Endothelial cell of umbilical vein (primary cell): ENCODE measurements at places on chromosomes 16 and 17. TPM values are rescaled to one million over a fixed set of nuclear protein-coding genes. Genes with fewer than 3 reads are reported as not detected.
A peak's percentile ranks its signal among the peaks of the same experiment; 100 is the strongest.

DNA sequence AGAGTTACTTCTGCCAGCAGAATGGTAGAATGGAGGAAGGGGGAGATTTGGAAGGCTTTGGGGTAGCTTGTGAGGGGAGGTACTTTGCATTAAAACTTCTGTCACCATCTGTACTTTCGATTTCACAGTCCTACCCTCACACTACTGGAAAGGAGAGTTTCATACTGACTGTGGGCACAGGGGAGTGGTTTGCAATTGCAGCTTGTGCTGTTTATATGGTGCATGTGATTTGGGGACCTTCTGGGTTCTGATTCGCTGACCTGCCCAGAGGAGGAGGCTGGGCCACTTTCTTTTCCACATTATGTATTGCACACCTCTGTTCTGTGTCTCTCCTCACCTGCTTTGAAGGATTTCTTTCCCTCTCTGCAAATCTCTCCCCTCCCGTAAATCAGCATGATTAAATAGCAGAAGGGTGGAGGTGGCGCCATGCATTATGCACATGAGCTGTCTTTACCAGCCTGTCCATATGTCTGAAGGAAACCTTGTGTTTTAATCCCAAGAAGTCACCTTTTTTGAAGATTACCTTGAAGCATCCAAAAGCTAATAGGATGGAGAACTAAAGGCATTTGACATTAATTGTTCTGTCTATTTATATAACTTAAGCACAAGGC is 90.9 kb downstream of the RBFOX1 start:
- H3K36me3 ChIP-seq, result no peaks in the 10 kb centered on the region
- H3K27ac ChIP-seq, result no peak overlapping the region
- no peak for DNase-seq
- H3K4me3 ChIP-seq, result no peak overlapping the region
- H3K27me3 ChIP-seq, result no peaks in the 10 kb centered on the region

- H3K27ac ChIP-seq, result no peak overlapping the region
- H3K27me3 ChIP-seq, result no peaks in the 10 kb centered on the region
- peaks cover 48% of the 10 kb centered on the region for H3K36me3 ChIP-seq
- peaks cover 14% of the 10 kb centered on the region for H3K4me1 ChIP-seq
- no peak overlapping the region for H3K4me3 ChIP-seq
Measured at GRCh38 chr17:40130352-40131042, 8.7 kb downstream of the MSL1 start.

DNA sequence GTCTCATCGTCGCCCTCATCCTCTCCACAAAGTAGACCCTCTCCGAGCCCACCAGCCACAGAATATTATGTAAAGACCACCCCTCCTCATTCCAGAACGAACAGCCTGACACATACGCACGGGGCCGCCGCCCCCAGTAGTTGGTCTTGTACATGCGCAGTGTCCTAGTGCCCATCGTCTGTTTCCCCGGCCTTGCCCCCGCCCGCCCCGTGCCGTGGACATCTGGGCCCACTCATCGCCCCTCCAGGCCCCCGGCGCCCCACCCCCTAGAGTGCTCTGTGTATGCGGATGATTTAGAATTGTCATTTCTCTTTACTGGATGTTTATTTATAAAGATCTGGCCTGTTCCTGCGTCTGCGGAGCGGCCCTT is 475 bp upstream of the AMDHD2 start:
- H3K27ac ChIP-seq, result peak overlapping the region; percentile 38
- peaks cover 13% of the 10 kb centered on the region for H3K36me3 ChIP-seq
- DNase-seq, result no peak

- H3K4me3 ChIP-seq, result no peak overlapping the region
- no peak overlapping the region for H3K27ac ChIP-seq
- H3K27me3 ChIP-seq, result no peaks in the 10 kb centered on the region
- no peak for DNase-seq
- no peaks in the 10 kb centered on the region for H3K4me1 ChIP-seq
- no peaks in the 10 kb centered on the region for H3K36me3 ChIP-seq
Measured at GRCh38 chr17:61314368-61315078, 85.1 kb upstream of the TBX2 start.

GRCh38 chr16:88826070-88826840 is 14.5 kb upstream of the APRT start:
- no peak for DNase-seq
- H3K27me3 ChIP-seq, result no peaks in the 10 kb centered on the region
- H3K4me3 ChIP-seq, result no peak overlapping the region
- peaks cover 3% of the 10 kb centered on the region for H3K36me3 ChIP-seq

DNA sequence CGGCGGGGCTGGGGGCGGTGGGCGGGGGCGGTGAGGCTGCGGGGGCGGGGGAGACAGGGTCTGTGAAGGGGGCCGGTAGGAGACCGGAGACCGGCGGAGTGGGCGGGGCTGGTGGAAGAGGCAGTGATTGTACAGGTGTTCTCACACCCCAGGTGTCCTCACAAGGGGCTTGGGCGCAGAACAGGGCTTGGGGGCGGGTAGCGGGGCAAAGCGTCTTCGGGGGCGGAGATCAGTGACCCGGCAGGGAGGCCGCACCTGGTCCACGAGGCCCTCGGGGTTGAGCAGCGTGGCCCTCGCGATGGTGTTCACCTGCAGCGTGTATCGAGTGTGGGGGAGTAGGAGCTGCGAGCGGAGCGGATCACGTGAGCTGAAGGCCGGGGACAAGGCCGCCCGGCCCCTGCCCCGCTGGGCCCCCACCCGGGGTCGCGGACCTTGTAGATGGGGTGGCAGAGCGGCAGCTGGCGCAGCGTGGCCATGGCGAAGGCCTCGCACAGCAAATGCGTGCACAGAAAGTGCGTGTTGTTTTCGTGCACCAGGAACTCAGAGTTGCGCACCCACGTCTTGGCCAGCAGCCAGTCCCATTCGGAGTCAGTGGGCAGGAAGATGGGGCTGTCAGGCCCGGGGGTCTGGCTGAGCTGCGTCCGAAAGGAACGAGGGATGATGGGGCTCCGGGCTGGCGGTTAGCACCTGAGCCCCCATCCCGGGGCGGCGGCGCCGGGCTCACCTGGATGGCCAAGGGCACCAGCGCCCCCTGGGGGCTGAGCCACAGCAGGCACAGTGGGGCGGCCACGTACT is 8.5 kb downstream of the ALOXE3 start:
- peak; percentile 28 for DNase-seq
- no peaks in the 10 kb centered on the region for H3K36me3 ChIP-seq
- no peak overlapping the region for H3K27ac ChIP-seq
- H3K4me1 ChIP-seq, result no peaks in the 10 kb centered on the region
- H3K4me3 ChIP-seq, result no peak overlapping the region

DNA sequence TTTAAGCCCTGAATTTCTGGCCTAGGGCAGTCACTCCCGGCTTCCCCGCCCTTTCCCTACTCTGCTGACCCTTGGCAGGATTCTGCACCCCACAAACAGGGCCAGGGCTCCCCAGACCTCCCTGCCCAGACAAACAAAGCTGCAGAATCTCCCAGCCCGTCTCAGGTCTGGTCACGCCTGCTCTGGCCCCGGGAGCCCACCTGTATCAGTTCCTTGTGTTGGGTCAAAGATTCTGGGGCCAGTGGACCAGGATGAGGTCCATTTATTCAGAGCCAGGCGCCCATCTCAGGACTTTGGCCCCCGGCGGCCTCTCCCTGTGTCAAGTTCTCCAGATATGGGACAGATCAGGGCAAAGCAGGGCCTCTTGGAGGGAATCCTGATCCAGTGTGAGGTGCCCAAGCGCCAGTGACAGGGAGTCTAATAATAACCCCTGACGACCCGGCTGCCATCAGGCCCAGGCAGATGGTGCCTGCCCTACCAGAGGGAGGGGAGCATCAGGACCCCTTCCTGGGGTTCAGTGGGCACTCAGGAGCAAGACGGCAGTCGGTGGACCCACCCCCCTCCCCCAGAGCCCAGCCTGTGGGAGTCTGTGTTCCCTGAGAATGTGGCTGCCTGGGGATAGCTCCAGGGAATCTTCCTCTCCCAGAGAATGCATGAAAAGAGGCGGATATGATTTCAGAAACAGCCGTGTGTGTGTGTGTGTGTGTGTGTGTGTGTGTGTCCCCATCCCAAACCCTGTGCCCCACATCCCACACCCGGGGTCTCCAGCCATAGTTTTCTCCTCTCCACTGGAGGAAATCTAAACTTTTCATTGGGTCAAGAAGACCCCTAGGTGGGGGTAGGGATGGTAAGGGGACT is 1.3 kb downstream of the TTYH2 start:
- peaks cover 17% of the 10 kb centered on the region for H3K4me1 ChIP-seq
- no peak overlapping the region for H3K27ac ChIP-seq
- no peaks in the 10 kb centered on the region for H3K27me3 ChIP-seq
- H3K36me3 ChIP-seq, result peaks cover 3% of the 10 kb centered on the region
- H3K4me3 ChIP-seq, result no peak overlapping the region
- DNase-seq, result no peak

GRCh38 chr17:80427366-80428282 is 12.7 kb downstream of the ENDOV start:
- H3K4me1 ChIP-seq, result no peaks in the 10 kb centered on the region
- H3K27me3 ChIP-seq, result no peaks in the 10 kb centered on the region
- no peak for DNase-seq
- H3K27ac ChIP-seq, result no peak overlapping the region

DNA sequence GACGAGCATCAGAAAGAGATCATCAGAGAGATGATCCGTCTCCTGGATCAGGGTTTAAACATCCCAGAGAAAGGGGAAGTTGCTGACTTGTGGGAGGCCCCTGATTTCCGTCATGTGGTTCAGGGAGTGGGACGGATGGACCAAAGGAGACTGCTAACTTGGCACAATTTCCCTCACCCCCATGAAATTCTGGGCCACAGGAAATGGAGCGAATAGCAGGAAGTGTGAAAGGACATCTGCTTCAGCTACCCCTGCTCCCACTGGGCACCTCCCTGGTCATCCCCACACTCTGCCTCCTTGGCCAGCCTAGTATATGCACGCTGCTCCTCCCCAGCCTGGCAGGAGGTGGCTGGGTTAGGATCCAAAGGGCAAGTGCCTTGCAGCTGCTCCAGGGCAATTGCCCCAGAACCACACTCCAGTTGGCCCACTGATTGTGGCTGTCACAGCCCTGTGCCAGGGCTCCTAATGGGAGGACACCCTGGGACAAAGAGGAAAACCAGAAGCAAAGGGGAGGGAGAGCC is 1.3 kb downstream of the ARRB2 start:
- H3K27ac ChIP-seq, result no peak overlapping the region
- peaks cover 18% of the 10 kb centered on the region for H3K4me1 ChIP-seq
- no peak for DNase-seq
- H3K36me3 ChIP-seq, result no peaks in the 10 kb centered on the region

GRCh38 chr16:83550183-83550569 is 257.6 kb upstream of the HSBP1 start:
- peaks cover 7% of the 10 kb centered on the region for H3K4me1 ChIP-seq
- H3K27ac ChIP-seq, result no peak overlapping the region
- no peaks in the 10 kb centered on the region for H3K27me3 ChIP-seq
- DNase-seq, result no peak

DNA sequence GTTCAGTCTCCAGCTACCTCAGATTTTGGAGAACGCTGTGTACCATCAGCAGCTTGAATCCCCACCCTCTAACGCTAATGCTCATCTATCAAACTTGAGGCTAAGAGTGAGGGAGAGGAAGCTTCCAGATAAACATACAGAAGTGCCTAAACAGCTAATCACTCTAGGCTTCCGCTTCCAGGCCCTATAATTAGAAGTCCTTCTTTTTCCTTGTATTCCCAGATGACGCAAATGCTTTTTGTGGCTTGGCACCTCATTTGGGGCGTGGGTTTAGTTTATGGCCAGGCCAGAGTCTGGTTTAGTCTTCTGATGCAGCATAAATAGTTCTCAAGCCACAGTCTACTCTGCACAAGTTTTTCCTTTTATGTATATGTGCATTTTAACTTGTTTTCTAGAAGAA is 263.4 kb downstream of the BCAS3 start:
- H3K4me1 ChIP-seq, result peaks cover 2% of the 10 kb centered on the region
- H3K27me3 ChIP-seq, result no peaks in the 10 kb centered on the region
- H3K36me3 ChIP-seq, result no peaks in the 10 kb centered on the region
- DNase-seq, result peak; percentile 60
- H3K27ac ChIP-seq, result no peak overlapping the region
- H3K4me3 ChIP-seq, result no peak overlapping the region

DNA sequence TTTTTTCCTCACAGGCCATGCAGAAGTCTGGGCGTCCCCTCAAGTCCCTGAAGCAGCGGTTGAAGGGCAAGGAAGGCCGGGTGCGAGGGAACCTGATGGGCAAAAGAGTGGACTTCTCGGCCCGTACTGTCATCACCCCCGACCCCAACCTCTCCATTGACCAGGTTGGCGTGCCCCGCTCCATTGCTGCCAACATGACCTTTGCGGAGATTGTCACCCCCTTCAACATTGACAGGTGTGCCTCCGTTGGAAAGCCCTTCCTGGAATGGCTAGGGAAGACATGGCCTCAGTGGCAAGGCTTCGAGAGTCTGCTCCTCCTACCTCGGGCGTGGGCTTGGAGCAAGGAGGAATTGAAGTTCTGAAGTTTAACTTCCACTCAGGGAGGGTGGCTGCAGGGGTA is 13.5 kb downstream of the POLR2A start:
- peak overlapping the region; percentile 30 for H3K27ac ChIP-seq
- peaks cover 23% of the 10 kb centered on the region for H3K4me1 ChIP-seq
- no peak overlapping the region for H3K4me3 ChIP-seq
- H3K27me3 ChIP-seq, result no peaks in the 10 kb centered on the region
- no peak for DNase-seq

- H3K27ac ChIP-seq, result no peak overlapping the region
- H3K4me1 ChIP-seq, result peaks cover 13% of the 10 kb centered on the region
- H3K27me3 ChIP-seq, result no peaks in the 10 kb centered on the region
- H3K4me3 ChIP-seq, result peak overlapping the region; percentile 19
- peaks cover 7% of the 10 kb centered on the region for H3K36me3 ChIP-seq
- peak; percentile 55 for DNase-seq
Measured at GRCh38 chr16:728131-728889, 1.4 kb downstream of the HAGHL start.

DNA sequence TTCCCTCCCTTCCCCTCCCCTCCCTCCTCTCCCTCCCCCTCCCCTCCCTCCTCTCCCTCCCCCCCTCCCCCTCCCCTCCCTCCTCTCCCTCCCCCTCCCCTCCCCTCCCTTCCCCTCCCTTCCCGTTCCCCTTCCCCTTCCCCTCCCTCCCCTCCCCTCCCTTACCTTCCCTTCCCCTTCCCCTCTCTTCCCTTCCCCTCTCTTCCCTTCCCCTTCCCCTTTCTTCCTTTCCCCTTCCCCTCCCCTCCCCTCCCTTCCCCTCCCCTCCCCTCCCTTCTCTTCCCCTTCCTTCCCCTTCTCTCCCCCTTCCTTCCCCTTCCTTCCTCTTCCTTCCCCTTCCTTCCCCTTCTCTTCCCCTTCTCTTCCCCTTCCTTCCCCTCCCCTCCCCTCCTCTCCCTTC is 61.1 kb downstream of the EMP2 start:
- no peak for DNase-seq
- no peaks in the 10 kb centered on the region for H3K36me3 ChIP-seq
- no peak overlapping the region for H3K4me3 ChIP-seq
- H3K27me3 ChIP-seq, result no peaks in the 10 kb centered on the region

DNA sequence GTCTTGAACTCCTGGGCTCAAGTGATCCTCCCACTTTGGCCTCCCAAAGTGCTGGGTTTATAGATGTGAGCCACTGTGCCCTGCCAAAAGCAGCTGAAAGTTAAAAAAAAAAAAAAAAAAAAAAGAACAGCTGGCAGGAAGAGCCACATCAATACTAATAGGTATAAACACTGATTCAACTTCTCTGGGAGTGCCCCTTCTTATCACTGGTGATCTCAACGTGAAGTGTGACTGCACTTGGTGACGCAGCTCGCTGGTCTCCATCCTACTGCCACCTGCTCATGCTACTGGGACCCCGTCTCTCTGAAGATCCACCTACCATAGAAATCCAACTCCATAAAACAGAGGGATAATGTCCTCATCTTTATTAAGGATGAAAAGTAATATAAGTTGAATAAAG is 40.8 kb downstream of the RNF157 start:
- H3K27me3 ChIP-seq, result peaks cover 4% of the 10 kb centered on the region
- H3K4me3 ChIP-seq, result no peak overlapping the region
- no peaks in the 10 kb centered on the region for H3K4me1 ChIP-seq
- DNase-seq, result no peak

Gene EFNB3
- total RNA-seq, result 1.1 and 1.4 TPM in 2 replicates

Gene MRM1
- total RNA-seq, result 5.2 and 5.9 TPM in 2 replicates

Gene KRTAP3-1
- total RNA-seq, result not detected in 2 replicates

Gene LITAFD
- total RNA-seq, result not detected in 2 replicates
